ENCODE measurements at places on chromosomes 11 and 22.

DNA sequence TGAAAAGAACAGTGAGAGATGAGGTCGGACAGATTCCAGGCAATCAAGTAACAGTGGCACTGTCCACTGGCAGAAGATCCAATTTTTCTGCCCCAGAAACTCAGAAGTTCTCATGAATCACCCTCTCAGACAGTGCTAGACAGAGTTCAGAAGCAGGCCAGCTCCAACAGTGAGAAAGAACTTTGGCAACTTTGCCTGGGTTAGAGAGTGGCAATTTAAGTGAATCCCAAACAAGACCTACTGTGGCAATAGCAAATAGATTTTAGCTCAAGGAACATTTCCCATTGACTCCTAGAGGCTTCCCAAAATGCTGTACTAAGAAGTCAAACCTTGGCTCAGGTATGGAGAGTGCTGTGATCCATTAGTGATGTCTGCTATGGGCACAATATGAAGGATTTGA, 12.3 kb downstream of the CD44 start:
- no peak for DNase-seq

GRCh38 chr11:86931548-86932258, 23.5 kb downstream of the FZD4 start:
- no peak for DNase-seq

DNA sequence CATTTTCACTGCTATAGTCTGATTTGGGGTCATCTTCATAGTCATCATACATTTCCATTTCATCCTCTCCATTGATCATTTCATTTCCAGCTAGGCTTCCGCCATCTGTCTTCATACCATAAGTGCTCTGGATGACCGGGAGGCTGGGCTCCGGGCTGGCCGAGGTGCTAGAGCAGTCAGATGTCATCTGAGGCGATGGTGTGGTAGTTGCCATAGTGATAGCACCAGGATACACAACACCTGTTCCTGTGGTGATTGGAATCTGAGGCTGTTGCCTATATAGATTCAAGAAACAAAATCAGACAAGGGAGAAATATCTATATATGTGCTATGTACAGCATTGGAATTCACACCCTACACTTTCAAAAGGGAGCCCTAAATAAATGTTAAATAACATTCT, 383.5 kb downstream of the SOX6 start:
- no peak for DNase-seq

DNA sequence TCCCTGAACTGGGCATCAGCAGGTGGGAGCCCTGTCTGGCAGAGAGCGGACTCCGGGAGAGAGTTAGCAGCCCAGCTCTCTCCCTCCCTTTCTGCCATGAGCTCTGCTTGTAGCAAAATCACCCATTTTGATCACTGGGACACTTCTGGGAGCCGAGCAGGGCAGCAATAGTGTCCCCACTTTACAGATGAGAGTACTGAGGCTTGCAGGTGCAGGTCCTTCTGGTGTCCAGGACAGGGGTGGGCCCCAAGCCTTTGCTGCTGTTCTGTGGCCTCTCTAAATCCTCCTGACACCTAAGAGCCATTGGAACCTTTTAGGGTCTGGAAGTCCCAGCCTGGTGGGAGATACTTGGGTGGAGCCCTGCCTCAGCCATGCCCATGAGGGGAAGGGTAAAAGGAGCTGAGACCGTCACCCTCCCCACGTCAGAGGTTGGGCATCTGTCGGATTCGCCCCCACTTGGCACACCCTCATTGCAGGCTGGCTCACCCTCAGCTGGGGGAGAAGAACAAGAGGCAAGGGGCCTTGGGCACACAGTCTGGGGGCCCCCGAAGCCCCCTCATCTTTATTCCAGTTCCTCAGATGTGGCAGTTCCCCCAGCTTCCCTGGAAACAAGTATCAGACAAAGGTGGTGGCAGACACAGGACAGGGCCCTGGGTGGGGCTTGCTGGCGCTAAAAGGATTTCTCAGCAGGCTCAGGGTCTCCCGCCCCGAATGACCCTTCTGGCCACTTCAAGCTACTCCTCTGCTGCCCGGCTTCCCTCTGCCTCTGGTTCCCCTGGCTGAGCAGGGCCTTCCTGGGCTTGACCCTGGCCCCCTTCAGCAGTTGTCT, 4.5 kb downstream of the RIN1 start:
- DNase-seq, result no peak

GRCh38 chr11:27291954-27292636, 70.9 kb downstream of the CCDC34 start:
- DNase-seq, result no peak

DNA sequence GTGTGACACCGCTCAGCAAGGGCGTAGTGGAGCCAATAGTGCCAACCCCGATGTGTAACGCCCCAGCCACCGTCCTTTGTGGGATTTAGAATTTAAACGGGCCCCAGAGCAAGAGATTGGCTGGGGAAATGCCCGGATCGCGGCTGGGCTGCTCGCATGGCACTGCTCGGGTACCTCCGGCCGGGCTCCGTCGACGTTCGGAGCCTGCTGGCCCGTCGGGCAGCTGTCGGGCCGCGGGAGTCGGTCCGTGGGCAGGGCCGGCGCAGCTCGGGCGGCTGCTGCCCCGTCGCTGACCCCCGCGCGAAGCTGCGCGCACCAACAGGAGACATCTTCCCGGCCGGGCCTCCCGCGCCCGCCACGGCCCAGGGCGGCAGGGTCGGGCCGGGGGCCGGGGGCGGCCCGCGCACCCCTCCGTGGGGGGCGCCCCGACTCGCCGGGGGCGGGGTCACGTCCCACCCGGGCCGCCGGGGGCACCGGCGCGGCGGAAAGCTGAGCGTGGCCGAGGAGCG, 1.3 kb upstream of the KDM2A start:
- no peak for DNase-seq

DNA sequence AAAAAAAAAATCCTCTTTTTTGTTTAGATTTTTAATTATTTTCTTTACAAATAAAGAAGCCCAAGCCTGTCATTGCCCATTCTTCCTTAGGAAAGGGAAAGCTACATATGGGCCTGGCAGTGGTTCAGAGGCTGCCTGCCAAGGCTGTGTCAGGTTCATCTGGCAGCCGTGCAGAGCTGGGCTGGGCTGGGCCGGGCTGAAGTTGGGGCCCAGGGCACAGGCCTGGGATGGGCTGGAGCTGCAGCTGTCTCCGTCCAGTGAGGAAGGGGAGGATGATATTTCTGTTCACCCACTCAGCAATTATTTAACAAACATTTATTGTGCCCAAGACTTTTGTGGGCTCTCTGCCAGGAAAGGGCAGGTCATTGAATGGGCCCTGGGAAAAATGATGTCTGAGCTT, 4.6 kb downstream of the PRR5L start:
- DNase-seq, result no peak

DNA sequence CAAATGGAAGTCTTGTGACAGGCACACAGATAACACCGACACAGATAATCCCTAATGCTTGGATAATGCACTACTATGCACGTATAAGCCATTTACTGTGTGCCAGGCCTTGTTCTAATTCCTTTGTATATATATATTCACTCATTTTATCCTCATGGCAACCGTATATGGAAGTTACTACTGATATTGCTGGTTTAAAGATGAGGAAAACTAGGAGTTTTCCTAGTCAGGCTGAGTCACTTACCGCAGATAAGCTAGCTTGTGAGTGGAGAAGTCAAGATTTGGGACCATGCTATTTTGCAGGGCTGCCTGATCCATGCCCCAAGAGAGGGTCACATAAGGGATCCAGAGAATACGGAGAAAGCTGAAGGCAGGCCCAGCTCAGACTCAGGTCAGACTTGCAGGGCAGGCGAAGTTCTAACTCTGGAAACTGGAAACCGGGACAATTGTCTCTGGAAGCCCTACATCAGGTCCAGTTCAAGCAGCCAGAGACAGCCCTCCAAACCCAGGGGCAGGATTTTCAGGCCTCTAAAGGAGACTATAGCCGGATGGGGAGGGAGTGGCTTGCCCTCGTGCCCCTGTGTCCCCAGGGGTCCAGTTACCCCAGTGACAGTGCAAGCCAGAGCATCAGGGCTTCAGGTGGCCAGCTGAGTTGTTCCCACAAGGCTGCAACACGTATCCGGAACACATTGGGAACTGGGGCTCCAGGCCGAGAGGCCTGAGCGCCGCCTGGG, 534.8 kb downstream of the INSC start:
- no peak for DNase-seq

- DNase-seq, result no peak
Observed at GRCh38 chr22:34567367-34567766, 498.6 kb upstream of the ISX start.

GRCh38 chr11:114179234-114179941, 116.8 kb upstream of the NNMT start:
- peak; percentile 94 for DNase-seq

DNA sequence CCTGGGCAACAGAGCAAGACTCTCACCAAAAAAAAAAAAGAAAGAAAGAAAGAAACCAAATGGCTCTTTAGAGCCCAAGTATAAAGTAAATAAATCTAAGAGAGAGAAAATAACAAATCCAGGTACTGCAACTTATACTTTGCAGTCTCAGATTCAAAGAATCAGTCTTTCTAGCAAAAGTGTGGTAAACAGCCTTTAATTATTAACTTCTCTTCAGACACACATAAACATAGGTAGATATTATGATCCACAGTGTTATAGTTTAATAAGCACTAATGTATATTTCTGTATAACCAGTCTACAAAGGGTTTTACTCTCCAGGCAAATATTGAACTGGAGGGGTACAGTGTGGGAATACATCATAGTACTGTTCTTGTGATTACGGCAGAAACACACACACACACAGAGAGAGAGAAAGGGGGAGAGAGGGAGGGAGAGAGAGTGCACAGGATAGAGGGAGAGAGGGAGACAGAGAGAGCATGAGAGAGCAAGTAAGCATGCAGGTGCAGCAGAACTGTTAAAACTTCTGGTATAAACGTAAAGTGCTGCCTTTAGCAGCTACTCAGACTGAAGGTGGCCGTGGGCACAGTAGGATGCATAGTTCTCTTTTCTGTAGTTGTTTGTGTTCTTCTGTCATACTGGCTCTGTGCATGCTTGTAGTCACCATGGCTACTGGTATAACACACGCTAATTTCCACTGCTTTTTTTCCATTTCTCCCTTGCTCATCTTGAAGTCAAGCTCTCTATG, 32.3 kb downstream of the MTMR2 start:
- DNase-seq, result no peak

DNA sequence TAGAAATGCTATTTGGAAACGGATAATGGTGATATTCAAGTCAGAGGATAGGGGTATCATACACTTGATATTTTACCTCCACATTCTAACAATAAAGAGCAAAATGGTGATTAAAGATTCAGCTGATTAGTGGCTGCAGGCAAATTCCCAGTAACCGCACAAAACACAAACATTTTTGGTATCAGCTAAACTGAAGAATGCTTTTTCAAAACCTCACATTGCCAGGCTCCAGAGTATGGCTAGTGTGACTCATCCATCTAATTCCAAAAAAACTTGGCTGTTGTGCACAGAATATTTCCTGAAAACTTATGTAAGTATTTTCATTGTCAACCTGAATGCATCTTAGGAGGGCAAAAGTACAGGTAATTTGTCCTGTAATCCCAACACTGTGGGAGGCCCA, 10.9 kb downstream of the SRPRA start:
- no peak for DNase-seq

DNA sequence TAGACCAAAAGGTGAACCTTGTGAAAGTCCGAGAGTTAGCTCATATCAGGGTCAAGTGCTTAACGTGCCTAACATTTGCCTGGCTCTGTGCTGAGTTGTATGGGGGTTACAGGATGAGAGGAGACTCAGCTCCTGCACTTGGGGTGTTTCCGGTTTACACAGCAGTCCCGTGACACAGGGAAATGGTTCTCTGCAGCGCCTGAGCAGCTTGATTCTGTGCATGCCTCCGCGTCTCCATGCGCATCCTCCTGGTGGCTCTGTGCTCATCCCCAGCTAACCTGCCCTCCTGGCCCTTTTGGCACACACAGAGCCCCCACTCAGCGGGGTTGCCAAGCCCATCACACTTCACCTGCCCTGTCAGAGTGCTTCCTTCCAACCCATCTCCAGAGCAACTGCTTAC, 238.3 kb upstream of the TBCEL start:
- no peak for DNase-seq

DNA sequence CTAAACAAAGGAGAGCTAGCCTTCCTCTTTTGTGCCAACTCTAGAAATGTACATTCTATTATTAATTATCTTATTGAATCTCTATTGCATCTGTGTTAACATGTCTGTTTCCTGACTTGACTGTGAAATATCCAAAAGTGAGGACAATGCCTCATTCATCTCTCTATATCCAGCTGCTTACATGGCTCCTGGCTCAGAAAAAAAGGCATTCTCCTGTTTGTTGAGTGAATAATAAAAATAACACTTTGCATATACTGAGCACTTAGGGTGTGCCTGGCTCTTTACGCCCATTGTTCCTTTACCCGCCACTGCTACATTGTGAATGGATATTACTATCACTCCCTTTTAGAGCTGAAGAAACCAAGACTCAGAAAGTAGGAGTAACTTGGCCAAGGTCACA, 19.9 kb downstream of the NRXN2 start:
- no peak for DNase-seq

- DNase-seq, result no peak
Observed at GRCh38 chr11:61657566-61658290, 22.5 kb upstream of the DAGLA start.

DNA sequence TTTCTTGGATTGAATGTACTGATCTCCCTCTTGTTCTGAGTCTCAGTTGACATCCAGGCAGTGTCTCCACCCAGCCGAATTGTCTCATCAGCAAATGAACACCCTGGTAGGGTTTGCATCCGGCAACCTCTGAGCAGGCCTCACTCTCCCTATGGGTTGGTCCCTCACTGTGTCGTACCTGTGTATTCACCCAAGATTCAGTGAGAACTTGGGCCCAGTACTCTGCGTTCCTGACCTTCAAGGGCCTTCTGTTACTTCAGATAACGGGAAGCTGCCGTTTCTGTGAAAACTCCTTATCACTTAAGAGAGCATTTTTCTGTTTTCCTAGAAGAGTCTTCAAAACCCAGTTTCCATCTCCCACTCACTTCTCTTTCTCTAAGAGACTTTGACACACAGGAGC, 915.6 kb downstream of the TBC1D22A start:
- no peak for DNase-seq

- no peak for DNase-seq
Observed at GRCh38 chr11:44324749-44325525, 15.0 kb upstream of the ALX4 start.

- DNase-seq, result no peak
Observed at GRCh38 chr22:50044485-50045118, 13.5 kb downstream of the TTLL8 start.

GRCh38 chr22:29704528-29705285, 15.1 kb upstream of the CABP7 start:
- no peak for DNase-seq

- DNase-seq, result no peak
Observed at GRCh38 chr11:118319337-118319707, 14.8 kb downstream of the CD3E start.

GRCh38 chr22:41405588-41405987, 23.8 kb downstream of the TEF start:
- no peak for DNase-seq

- no peak for DNase-seq
Observed at GRCh38 chr11:118894192-118894591, 10.5 kb downstream of the CXCR5 start.

GRCh38 chr11:14253840-14254239, 105.1 kb downstream of the RRAS2 start:
- DNase-seq, result no peak
